ENCODE measurements at places on chromosomes 11 and 22.

- no peak for DNase-seq
Observed at GRCh38 chr11:70703141-70704064, 305.1 kb downstream of the CTTN start.

DNA sequence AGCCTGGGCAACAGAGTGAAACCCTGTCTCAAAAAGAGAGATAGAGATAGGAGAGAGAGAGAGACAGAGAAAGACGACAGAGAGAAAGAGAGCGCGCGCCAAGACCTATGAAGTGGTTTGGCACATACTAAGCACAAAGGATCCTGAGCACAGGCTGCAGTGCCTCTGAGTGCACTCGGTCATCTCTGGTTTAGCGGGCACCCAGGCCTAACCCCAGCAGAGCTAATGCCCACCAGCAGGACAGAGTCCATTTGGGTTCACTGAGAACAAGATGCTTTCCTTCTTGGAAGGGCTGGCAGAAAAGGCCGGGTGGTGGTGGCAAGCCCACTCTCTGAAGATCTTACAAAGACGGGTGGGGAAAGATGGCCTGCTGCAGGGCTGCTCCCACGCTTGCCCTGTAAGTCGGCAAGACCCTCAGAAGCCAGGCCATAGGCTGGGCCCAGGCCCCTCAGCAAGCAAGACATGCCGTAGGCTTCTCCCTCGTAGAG, 3.3 kb downstream of the SCARF2 start:
- no peak for DNase-seq

- no peak for DNase-seq
Observed at GRCh38 chr22:50677493-50678217, 5.0 kb downstream of the SHANK3 start.

DNA sequence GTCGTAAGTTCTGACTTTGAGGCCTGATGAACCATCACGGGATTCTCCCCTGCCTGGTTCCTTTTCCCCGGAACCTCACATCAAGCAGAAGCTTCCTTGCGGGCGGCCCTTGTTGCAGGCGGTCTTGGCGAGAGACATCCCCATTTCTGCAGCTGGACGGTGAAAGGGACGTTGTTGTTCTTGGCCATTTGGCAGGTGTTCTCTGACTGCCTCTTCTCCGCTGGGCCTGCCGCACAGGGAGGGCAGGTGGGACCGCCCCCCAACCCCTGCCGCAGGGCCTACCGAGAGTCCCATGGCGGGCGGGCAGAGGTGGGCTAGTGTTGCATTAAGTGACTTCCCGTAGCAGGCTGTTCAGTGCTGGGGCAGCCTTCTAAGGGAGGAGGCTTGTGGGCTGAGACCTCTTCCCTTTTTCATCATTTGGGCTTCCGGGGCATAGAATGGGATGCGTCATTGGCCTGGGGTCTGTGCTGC, 26.9 kb upstream of the GRAMD4 start:
- no peak for DNase-seq

DNA sequence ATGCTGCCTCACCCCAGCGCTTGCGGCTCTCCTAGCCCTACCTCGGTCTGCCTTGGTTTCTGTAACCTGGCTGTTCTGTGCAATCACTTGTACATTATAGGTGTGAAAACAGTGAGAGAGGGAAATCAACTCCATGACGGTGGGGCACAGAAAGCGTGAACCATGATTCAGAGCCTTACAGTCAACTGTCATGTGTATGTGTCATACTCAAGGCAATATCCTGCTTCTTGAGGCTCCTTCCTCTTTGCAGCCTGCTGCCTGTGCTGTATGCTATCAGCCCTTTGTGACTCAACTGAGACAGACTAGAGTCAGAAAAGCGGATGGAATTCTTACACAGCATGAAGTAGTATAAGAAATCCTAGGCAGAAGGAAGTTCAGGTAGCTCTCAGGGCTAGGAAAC, 2.1 kb downstream of the NRIP3 start:
- no peak for DNase-seq

DNA sequence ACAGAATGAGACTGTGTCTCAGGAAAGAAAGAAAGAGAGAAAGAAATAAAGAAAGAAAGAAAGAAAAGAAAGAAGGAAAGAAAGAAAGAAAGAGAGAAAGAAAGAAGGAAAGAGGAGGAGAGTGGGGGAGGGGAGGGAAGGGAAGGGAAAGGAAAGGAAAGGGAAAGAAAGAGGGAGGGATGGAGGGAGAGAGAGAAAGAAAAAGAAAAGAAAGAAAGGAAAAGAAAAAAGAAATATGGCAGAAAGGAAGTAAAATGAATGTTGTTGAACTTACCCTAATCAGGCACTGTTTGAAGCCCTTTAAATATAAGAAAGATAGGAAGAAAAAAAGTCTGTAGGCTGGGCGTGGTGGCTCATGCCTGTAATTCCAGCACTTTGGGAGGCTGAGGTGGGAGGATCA, 276.1 kb downstream of the INSC start:
- DNase-seq: no peak

GRCh38 chr11:33379947-33380346, 122.8 kb downstream of the HIPK3 start:
- no peak for DNase-seq

- no peak for DNase-seq
Observed at GRCh38 chr22:48210198-48210580, 1447.7 kb downstream of the TBC1D22A start.

DNA sequence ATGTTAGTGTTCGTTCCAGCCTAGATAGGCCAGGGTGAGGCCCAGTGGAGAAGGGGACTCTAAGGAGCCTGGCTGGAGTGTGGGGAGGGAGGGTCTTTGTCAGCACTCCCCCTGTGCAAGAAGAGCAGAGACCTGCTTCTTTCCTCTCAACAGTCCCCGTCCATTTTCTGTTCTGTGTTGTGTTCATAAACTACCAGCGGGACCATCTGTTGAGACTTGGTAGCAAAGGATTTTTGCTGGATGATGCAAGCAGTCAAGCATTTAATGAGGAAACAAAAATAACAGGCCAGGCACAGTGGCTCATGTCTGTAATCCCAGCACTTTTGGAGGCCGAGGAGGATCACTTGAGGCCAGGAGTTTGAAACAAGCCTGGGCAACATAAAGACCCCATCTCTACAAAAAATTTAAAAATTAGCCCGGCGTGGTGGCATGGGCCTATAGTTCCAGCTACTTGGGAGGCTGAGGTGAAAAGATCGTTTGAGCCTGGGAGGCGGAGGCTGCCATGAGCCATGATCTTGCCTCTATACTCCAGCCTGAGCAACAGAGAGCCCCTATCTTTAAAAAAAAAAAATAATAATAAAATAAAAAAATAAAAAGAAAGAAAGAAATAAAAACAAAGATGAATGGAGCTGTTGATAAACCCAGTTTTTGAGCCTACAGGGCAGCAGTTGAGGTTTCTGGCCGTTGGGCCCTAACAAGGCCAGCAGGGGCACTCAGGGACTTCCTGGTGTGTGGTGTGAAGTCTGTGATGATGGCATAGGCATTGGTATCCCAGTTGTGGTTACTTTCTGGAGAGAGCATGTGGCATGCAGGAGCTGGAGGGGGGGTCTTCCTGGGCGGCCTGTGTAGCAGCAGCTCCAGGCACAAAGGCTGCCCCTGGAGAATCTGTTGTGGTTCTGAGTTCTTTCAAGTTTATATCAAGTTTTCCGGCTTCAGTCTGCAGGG, 1.7 kb upstream of the TXNRD2 start:
- DNase-seq: no peak

DNA sequence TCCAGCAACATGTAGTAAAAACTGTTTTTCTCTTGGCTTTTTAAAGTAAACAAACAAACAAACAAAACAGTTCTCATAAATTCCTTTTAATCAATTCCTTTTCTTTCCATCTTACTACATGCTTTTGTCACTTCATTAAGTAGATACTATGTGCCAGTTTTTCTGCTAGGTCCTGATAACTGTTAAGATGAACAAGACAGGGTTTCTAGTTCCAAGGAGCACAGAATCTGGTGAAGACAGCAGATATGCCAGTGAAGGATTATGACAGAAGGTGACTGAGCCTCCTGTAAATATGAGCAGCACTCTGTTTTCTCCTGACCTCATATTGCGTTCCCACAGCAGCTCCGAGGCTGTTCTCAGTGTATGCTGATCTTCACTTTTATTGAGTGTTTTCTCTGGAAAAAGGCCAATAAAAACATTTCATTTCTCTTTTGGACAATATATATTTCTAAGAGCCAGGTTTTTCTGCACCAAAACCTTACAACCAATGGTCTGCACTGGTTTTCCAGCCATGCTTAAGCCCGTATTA, 45.8 kb downstream of the HEPHL1 start:
- DNase-seq: no peak

GRCh38 chr11:120079750-120080610, 57.9 kb downstream of the TRIM29 start:
- DNase-seq: no peak

DNA sequence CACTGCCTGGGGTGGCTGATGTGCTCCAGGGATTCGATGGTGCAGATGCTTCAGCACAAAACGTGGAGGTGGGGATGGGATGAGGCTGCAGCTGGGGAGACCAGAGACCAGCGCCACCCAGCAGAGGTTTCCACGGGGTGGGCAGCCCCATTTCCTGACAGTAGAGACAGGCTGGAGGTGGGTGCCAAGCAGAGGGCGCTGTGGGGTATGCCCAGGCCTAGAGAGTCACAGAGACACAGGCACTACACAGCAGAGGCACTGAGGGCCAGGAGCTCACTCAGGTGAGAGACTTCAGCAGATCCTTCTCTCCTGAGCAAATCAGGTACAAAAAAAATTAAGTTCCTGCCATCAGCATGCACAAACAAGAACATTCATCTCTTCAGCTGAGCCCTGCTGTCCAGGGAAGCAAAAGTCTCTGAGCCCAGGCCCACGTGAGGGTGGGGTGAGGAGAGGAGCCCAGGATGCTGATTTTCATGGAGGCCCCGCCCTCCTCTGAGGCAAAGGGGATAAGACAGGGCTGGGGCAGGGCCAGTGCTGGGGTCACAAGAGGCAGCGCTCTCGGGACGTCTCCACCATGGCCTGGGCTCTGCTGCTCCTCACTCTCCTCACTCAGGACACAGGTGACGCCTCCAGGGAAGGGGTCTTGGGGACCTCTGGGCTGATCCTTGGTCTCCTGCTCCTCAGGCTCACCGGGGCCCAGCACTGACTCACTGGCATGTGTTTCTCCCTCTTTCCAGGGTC, 53.1 kb downstream of the GGTLC2 start:
- no peak for DNase-seq

DNA sequence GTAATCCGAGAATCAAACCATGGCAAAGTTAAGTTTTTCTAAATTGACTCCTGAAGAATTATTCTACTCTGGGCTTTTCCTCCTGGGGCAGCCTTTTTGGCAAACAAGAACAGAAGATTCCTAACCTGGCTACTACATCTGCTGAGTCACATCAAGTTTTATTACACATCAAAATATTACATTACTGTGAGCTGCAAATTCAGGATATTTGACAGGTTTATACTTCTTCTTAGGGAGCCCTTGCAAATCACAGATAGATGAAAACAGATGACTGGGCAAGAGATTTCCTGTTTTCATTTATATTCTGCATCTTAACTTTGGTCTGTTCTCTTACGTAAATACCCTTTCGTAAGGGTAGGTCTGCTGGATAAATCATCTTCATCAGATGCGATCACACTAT, 23.6 kb downstream of the XRRA1 start:
- DNase-seq: no peak

DNA sequence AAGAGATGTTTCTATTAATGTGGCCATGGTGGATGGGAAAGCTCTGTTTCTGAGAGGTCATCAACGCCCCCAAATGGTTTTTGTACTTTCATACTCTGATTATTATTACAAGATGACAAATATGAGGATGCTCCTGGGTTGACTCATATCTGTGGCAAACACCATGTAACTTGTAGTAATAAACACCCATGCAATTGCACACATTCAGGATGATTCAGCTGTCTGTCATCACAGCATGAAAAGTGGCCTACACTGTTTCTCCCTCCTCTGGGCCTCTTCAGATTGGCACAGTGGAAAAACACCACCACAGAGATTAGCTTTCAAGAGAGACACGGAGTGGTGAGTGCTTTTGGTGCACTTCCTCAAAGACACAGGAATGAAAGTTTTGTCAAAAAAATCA, 85.4 kb downstream of the MTNR1B start:
- no peak for DNase-seq

DNA sequence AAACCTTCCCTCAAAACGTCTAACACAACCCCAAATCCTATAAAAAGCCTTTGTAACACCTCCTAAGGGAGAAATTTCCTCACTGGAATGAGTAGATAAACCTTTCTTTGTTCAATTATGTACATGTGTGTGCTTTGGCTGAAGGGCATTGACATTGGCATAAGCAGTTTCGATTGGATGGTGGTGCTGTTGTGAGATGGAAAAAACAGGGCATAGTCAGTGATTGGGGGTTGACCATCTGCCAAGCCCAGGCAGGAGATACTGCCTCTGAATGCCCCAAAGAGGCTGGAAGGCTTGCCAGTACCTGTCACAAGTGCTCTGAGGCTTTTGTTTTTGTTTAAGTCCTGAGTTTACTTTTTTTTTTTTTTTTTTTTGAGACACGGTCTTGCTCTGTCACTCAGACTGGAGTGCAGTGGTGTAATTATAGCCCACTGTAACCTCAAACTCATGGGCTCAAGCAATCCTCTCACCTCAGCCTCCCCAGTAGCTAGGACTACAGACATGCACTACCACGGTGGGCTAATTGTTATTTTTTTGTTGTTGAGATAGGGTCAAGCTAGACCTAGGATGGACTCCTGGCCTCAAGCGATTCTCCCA, 1.2 kb upstream of the CCDC117 start:
- DNase-seq: no peak

- no peak for DNase-seq
Observed at GRCh38 chr22:33919391-33920196, 682 bp downstream of the LARGE1 start.

DNA sequence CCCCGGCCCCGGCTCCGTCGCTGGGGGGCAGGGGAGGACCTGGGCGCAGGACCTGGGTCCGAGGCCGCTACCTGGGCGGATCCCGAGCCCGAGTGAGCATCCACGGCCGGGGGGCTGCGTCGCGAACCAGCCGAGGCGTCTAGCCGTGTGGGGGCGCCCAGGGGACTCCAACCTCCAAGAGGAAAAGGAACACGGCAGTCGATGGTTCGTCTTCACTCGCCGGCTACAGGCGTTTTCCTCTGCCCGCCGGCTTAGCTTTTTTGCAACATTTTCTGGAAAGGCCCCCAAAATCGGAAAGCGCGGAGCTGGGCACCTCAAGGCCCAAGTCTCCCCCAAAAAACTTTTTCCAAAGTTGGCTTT, 666 bp downstream of the PDGFB start:
- DNase-seq: no peak

GRCh38 chr22:30813936-30814335, 119.3 kb downstream of the OSBP2 start:
- DNase-seq: no peak

DNA sequence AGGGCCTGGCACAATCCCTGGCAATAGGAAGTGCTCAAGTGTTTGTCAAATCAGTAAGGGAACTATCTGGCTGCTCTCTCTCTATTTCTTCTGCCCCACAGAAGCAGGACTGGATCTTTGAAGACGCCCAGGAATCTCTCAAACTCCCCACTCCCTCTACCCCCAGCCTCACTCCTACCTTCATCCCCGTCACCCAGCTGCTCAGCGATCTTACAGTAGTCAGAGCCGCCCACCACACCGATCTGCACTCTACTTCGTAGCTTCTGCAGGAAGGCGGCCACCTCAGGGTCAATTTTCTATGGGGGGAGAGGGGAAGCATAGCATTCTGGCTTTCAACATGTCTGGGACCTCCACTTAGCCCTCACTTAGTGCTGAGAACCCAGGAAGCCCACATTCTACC, 3.7 kb downstream of the PMM1 start:
- DNase-seq: no peak
